Fibroblast of lung (primary cell): ENCODE measurements at places on chromosomes 12 and 14. TPM values are rescaled to one million over a fixed set of nuclear protein-coding genes. Genes with fewer than 3 reads are reported as not detected.

WDHD1 gene
- polyA plus RNA-seq = 7.3 and 13.0 TPM in 2 replicates

FAR2 gene
- 7.7 and 10.2 TPM in 2 replicates for polyA plus RNA-seq

GRCh38 chr14:62015945-62016344 is 253.7 kb downstream of the SNAPC1 start:
- H3K4me1 ChIP-seq = no peaks in the 10 kb centered on the region
- peak; percentile 9 for DNase-seq
- no peaks in the 10 kb centered on the region for H3K27me3 ChIP-seq
- no peak overlapping the region for H3K4me3 ChIP-seq
- no peaks in the 10 kb centered on the region for H3K36me3 ChIP-seq
- no peak overlapping the region for H3K27ac ChIP-seq

DNA sequence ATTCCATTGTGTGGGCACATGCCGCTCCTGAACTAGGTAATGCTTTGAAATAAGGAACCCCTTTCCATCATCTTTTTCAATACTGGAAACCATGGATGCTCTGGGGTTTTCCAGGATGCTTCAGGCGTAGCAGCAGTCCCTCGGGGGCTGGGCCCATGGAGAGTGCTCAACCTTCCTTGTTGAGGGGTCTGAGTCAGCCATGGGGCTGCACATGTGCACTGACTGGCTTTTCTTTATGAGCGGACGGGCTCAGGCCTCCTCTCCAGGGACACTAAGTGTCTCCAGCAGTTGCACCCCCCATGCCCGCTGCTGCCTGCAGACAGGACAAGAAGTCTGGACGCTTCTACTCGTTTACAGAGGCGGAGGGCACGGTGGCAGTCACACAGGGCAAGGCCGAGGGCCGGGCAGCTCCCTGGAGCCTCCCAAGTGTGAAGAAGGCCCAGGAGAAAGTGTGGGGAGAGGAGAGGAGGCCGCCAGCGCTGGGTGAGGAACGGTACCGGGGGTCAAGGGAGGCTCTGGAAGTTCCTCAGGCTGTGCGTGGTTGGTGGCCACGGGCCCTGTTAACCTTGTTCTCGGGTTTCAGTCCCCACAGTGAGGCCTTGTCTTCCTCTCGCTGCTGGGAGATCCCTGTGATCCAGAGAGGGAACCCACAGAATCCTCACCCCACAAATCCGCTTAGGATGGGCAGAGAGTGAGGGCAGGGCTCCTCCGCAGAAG is 51.2 kb downstream of the TEAD4 start:
- no peaks in the 10 kb centered on the region for H3K27me3 ChIP-seq
- no peak for DNase-seq
- no peaks in the 10 kb centered on the region for H3K36me3 ChIP-seq
- H3K27ac ChIP-seq = no peak overlapping the region

DNA sequence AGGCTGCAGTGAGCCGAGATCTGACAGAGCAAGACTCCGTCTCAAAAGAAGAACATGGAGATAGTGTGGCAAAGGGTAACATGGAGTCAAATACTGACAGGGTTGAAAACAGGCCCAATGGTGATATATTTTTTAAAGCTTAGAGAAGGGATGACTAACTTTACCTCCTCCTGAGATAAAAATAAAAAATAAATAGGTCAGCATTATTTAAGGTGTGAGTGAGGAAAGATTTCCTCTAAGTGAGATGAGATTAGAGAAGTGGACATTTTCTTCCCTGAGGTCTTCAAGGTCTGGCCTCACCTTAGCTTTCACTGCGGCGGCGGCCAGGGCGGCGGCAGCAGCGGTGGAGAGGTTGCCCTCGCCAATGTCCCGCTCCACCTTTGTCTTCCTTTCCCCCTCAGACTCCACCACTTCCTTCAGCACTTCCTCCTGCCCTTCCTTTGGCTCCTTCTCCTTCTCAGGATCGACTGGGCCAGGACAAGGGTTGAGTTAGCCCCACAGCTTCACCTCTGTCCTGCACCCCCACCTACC is 11.1 kb downstream of the MYL6 start:
- H3K4me1 ChIP-seq = no peaks in the 10 kb centered on the region
- no peak overlapping the region for H3K27ac ChIP-seq
- DNase-seq = no peak
- H3K36me3 ChIP-seq = peaks cover 30% of the 10 kb centered on the region
- H3K4me3 ChIP-seq = no peak overlapping the region

DNA sequence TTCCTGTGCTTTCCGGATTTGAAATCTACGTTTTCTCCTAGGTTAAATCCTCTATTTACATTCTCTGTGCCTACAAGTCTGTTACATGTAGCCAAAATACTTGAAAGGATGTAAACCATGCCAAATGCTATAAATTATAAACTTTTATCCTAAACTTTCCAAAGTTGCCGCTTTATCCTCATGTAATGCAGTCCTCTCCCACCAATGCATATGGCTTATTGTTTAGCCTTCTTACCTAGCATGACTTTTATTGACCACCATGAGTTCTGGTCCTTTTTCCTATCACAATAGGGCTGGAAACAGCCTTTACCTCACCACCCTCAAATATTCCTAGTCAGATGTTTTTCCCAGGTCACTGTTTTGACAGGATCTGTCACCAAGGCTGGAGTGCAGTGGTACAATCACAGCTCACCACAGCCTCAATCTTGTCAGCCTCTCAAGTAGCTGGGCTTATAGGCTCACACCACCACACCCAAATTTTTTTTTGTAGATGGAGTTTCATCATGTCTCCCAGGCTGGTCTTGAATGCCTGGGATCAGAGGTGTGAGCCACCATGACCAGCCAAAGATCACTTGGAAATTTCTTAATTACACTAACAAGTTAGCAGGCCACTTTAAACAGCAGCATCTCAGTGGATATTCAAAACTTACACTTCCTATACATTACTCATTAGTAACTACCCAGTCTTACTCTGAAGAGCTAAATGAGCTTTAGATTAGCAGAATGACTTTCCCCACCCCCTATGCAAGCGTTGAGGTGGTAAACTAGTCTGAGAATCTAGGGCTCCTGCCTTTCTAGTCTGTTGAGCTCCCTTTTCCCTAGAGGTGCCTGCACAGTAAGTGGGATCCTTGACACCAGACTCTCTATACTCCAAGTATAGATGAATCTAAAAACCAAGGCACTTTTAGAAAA is 4.1 kb downstream of the TUBA1B start:
- no peak for DNase-seq
- H3K4me3 ChIP-seq = no peak overlapping the region
- H3K36me3 ChIP-seq = peaks cover 15% of the 10 kb centered on the region
- H3K27ac ChIP-seq = no peak overlapping the region
- peaks cover 1% of the 10 kb centered on the region for H3K4me1 ChIP-seq
- no peaks in the 10 kb centered on the region for H3K27me3 ChIP-seq

DNA sequence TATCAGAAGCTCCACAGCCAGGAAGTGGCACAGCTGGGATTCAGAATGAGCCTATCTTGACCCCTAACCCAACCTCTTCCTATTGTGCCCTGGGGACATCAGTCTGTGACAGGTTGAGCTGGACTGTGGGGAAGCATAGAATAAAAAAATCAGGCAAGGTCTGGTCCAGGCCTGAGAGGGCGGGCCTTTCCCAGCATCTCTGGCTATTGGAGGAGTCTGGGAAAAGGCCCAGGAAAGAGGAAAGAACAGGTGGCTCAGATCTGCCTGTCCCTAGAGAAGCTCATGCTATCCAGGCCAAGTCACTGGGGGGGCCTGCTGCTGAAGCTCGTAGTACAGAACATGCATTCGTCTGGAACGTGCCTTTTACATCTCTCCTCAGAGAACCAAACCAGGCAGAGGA is 100.5 kb downstream of the PPM1H start:
- no peaks in the 10 kb centered on the region for H3K36me3 ChIP-seq
- DNase-seq = no peak
- no peak overlapping the region for H3K27ac ChIP-seq
- H3K4me3 ChIP-seq = no peak overlapping the region
- no peaks in the 10 kb centered on the region for H3K4me1 ChIP-seq

DNA sequence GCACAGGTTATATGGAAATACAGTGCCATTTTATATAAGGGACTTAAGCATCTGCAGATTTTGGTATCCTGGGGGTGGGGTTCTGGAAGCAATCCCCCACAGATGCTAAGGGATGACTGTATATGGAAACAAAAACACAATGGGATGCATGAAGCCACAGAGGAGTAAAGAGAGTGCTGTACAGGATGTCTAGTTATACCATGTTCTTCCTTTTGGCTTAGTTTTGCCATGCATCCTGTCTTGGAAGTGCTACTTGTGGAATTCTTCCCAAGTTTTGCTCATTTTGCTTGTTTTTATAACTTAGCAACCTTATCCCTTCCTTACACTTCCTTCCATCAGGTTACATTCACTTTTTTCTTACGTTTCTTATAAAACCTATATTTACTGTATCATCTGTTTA is 55.6 kb downstream of the TRMT5 start:
- H3K27ac ChIP-seq = no peak overlapping the region
- peak; percentile 7 for DNase-seq
- H3K27me3 ChIP-seq = no peaks in the 10 kb centered on the region
- no peaks in the 10 kb centered on the region for H3K4me1 ChIP-seq
- no peak overlapping the region for H3K4me3 ChIP-seq
- no peaks in the 10 kb centered on the region for H3K36me3 ChIP-seq
